ENCODE measurements at places on chromosomes 4 and X. TPM values are rescaled to one million over a fixed set of nuclear protein-coding genes. Genes with fewer than 3 reads are reported as not detected.

The SHOX gene
- total RNA-seq: not detected

The TEC gene
- total RNA-seq: 0.27 TPM

The IL3RA gene
- 10.1 TPM for total RNA-seq

The ARX gene
- not detected for total RNA-seq

The HTN1 gene
- not detected for total RNA-seq

The ARMCX1 gene
- total RNA-seq: 27.8 TPM

The SLC4A4 gene
- 0.13 TPM for total RNA-seq

The CSN1S1 gene
- not detected for total RNA-seq

The TLR2 gene
- total RNA-seq: under 0.01 TPM

The ADGRG4 gene
- under 0.01 TPM for total RNA-seq

The DCAF8L2 gene
- total RNA-seq: 0.07 TPM

The F8A2 gene
- total RNA-seq: not detected

The GPR119 gene
- not detected for total RNA-seq

The PNPLA4 gene
- total RNA-seq: 7.8 TPM

The LRP2BP gene
- total RNA-seq: 0.53 TPM

The PSAPL1 gene
- not detected for total RNA-seq

The MAGEB10 gene
- total RNA-seq: not detected

The FOXR2 gene
- total RNA-seq: not detected

The GATB gene
- total RNA-seq: 19.9 TPM
